ENCODE measurements at places on chromosomes 7 and 10.

- peak; percentile 89 for DNase-seq
Observed at GRCh38 chr7:135211179-135211945, at the start of gene WDR91. Gene WDR91 (minus strand): TSS chr7:135211526. CDS start chr7:135211502, 24 bp downstream.

DNA sequence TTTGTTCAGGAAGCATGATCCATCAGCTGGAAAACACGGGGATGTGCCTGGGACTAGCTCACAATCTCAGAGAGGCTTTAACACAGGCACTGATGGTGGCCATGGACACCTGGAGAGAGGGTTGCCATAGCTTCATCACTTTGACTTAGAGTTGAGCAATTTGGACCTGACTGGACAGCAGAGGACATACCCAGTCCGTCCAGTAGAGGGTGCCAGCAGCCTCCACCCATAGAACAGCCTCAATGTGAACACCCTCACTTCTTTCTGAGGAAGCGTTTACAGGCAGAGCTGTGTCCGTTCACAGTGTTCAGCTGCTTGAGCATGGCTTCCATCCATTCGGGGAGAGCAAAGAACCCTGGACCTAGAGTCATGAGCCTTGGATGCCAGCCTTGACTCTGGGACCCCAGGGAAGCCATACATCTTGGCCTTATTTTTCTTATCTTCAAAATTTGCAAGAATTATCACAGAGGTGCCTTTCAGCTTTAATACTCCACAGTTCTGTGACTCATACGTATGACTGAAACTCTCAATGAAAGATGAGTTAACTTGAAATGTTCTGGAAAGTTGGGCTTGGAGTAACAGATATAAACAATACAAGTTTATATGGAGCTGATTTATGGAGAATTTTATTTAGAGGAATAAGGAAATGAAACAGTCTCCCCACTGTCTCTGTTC, 302.9 kb upstream of the PODXL start:
- DNase-seq, result peak; percentile 2

DNA sequence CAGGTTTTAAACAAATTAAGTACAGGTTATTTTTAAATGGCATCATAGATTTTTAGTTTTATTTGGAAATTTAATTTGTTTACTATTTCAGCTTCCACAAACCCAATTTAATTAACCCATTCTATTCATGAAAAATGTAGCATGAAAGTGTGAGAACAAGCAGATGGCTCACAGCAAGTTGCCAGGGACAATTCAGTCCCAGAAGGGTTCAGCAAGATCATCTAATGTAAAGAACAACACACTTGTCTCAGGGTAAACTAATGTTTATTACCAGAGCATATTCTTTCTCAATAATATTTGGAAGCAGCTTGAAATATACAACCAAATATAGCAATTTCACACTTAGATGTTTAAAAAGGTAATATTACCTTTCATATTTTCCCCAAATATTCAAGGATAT, 166.9 kb upstream of the SLC13A1 start:
- no peak for DNase-seq

- DNase-seq, result no peak
Observed at GRCh38 chr7:24229481-24230226, 54.3 kb upstream of the NPY start.

GRCh38 chr10:48800007-48800675, 115.5 kb downstream of the WDFY4 start:
- DNase-seq, result no peak

GRCh38 chr7:81637534-81637933, 132.3 kb downstream of the HGF start:
- DNase-seq, result no peak

DNA sequence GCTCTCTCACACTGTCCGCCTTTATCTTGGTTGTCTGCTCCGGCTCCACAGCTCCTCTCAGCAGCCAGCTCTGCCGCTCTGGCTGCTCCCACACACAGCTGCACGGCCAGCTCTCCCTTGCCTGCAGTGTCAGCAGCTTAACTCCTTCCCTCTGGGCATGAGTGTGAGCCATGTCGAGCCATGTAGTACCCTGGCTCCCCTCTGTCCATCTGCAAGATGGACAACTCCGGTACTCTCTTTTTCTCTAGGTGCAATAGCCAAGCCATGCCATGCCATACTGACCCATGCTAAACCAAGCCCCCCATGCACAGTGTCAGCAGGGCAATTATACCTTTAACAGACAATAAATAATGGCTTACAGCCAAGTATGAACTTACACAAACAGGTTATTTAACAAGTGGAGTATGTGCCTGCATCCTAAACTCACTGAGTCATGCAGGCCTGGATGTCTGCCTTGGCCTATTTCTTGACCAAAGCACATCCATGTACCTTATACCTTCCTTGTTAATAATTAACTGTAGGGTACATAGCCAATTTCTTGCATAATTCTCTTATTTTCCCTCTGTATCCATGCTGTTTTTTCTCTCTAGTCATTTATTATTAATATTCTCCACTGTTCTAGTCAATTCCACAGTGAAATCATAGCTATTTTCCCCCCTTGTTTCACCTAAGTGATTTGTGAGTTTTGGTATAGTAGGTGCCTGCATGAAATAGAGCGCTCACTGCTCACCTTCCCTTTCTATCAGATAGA, 170.9 kb downstream of the CDK14 start:
- no peak for DNase-seq

GRCh38 chr7:44994877-44995554, 5.0 kb upstream of the CCM2 start:
- DNase-seq, result no peak

DNA sequence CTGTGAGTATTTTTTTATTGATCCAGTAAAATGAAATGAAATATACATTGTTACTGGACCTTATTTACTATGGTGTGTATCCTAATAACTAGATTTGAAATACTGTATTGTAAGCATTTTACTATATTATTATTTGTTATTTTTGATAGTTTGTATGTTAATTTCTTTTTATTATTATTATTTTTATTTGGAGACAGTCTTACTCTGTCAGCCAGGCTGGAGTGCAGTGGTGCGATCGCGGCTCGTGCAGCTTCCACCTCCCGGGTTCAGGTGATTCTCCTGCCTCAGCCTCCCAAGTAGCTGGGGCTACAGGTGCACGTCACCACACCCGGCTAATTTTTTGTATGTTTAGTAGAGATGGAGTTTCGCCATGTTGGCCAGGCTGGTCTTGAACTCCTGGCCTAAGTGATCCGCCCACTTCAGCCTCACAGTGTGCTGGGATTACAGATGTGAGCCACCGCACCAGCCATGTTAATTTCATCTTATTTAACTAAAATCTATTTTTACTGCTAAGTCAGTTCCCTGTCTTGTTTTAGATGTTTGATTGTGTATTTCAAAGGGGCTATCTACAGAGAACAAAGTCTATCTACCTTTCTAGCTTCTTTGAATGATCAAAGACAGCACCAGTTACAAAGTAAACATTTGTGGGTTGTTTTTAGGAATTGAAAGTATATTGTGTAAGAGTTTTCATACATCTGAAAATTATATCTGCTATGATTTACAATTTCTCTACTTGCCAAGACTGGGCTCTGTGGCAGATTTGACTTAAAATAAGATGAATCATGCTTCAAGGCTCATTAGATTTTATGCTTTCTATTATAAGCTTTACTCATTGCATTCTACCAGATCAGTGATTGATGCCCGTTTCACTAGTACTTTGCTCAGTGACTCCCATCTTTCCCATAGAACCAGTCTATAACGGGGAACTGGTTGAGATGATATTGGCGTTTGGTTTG, 41.6 kb downstream of the CDC123 start:
- DNase-seq, result no peak

GRCh38 chr10:80515941-80516340, 21.8 kb upstream of the SH2D4B start:
- DNase-seq, result no peak

DNA sequence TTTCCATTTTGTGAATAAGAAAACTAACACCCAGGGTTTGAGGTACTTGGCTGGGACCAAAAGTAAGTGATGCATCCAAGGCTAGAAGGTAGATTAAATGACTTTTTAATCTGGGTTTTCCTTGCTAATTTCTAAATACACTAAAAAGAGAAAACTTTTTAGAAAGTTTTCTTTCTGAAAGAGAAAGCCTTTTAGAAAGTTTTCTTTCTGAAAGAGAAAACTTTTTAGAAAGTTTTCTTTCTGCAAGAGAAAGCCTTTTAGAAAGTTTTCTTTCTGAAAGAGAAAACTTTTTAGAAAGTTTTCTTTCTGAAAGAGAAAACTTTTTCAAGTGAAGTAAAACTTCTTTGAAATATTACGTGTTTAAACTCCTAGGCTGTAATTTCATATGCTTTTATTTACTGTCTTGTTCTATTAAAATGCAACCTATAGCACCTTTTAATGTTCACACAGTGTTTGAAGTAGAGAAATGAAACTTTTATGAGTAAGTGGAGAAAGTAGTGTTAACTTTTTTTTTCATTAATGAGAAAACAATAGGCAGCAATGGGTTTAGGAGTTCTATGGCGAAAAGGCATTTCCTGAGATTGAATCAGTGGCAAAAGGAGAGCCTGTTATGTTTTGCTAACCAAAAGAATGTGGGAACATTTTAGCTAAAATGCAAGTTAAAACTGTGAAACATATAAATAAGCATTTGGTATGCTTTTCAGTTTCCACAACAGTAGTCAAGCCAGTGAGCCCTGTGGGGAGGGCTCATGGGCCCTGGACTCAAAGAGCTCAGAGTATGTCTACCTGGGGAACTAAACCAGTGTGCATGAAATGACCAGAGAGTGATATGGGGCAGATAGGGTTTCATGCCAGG, 103.7 kb downstream of the RBM20 start:
- DNase-seq, result no peak

DNA sequence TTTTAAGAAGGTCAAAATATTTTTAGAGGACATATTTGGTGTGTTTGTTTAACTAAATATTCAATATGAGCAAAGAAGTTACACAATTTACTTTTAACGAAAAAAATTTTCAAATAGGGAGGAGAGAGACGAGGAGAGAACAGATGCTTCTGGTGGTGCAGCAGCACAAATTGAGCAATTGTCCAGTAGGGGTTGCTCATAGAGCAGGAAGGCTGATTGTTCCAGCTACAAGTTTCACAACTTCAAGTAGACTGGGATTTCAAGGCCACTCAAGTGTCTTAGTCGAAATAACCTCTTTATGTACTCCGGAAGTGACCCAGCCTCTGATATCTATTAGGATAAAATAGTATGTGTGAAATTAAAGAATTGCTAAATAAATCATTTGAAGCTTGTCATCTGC, 197.9 kb downstream of the HDAC9 start:
- no peak for DNase-seq

DNA sequence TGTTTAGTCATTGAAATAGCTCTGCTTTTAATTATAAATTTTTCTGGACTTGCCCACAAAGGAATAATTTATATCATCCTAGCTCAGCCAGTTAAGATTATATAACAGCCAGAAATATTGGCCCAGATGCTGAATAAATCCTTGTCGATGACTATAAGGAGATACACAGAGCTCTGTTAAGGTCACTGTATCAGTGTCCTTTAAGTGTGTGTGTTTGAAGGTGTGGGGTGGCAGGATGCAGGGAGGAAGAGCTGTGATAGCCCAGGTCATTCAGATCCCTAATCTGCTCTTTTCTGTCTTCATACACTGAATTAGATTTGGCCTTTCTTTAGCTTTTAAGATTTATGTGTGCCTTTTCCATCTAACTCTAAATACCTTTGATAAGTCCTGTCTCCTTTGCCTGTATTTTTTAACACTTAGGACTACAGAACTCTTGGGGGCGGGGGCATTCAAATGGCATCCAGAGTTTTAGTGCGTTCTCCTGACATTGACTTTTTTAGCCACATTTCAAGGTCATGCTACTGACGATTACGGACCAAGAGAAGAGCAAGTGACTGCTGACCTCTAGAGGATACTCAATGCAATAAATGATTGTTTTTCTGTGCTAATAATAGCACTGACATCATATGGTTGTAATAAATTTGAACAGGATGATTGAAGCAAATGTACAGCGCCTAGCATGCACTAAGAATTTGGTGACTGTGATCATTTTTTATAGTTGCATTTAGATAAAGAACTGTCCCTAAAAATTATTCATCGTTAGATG, 172.3 kb downstream of the CACNB2 start:
- DNase-seq, result no peak

- no peak for DNase-seq
Observed at GRCh38 chr10:105807935-105808587, 1167.0 kb downstream of the SORCS3 start.

GRCh38 chr7:115013886-115014285, 92.0 kb downstream of the MDFIC start:
- no peak for DNase-seq

DNA sequence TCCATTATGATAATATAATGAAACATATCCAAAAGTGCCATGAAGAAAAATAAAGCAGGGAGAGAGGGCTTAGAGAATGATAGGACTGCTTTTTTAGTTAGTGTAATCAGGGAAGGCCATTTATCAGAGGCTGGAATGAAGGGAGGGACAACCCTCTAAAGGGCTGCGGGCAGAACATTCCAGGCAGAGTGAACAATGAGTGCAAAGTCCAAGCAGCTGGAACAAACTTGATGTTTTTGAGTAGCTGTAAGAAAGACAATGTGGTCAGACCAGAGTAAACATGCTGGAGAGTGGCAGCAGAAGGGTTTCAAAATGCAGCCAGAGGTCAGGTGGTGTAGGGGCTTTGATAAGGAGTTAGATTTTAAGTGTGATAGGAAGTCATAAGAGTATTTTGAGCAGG, 65.6 kb upstream of the CCDC6 start:
- no peak for DNase-seq

DNA sequence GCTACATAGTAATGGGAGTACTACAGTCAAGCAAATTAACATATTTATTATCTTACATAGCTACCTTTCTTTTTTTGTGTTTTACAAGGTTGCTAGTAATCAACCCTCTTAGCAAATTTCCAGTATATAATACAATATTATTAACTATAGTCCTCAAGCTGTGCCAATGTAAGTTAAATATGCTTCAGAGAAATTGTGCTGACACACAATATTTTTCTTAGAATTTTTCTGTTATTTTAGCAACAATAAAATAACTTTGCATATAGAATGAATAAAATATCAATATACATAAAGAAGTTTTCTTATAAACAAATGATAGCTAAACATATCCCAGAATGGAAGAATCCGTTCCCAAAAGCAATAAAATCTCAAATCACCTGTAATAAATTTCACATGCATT, 1605.1 kb downstream of the REEP3 start:
- DNase-seq, result no peak

- DNase-seq, result peak; percentile 10
Observed at GRCh38 chr7:139669106-139670061, 108.4 kb downstream of the HIPK2 start.

DNA sequence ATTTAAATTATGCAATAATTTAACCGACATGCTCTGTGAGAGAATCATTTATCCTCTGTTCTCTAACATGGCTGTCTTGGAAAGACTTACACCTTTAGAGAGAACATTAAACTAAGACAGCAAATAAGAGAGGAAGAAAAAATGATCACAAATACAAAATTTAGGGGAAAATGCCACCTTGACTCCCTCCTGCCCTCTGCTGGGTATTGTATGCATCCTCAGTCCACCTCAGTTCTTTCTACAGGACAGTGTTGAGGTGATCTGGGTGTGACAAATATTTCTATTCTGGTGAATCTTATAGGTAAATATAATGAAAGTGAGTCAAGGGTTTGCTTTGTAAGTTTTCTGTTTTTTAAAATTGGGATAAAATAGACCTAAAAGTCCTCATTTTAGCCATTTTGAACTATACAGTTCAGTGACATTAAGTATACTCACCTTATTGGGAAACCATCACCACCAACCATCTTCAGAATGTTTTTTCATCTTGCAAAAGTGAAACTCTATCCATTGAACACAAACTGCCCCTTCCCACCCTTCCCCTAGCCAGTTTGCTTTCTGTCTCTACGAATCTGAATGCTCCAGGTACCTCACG, 61.5 kb upstream of the ELMO1 start:
- no peak for DNase-seq

All from activated naive CD4-positive, alpha-beta T cell (primary cell).